Eye (tissue), 1 donor: ENCODE measurements at places on chromosomes 16 and 17.

- DNase-seq: no peak
Measured at GRCh38 chr16:84532855-84533486, 28.5 kb upstream of the MEAK7 start.

DNA sequence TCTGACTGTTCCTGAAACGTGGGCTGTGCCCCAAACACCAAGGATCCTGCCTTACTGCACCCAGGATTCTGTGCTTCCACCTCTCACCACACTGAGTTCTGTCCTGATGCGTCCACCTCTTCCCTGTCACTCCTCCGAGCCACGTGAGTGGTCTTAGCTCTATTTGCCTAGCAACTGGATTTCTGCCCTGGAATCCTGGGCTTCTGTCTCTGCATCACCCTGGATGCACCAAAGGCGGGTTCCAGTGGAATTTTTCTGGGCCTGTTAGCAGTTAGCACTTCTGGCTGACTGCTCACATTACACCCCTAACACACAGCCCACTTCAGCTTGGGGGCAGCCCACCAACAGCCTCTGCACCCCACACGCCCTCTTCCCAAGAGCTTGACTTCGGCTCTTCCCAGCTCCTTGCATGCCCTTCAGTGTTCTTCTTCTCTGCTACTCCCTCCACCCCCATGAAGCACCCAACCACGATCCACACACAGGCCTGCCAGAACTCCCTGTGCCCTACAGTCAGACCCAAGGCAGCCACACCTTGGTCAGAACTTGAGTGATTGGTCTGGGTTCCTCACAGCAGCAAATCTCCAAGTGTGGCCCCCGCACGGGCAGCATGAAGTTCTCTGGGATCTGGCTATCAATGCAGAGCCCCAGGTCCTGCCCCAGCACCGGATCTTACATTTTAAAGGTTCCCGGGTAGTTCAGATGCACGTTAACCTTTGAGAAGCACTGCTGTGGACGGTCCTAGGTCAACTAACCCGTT is 129.8 kb upstream of the RCVRN start:
- DNase-seq: no peak

DNA sequence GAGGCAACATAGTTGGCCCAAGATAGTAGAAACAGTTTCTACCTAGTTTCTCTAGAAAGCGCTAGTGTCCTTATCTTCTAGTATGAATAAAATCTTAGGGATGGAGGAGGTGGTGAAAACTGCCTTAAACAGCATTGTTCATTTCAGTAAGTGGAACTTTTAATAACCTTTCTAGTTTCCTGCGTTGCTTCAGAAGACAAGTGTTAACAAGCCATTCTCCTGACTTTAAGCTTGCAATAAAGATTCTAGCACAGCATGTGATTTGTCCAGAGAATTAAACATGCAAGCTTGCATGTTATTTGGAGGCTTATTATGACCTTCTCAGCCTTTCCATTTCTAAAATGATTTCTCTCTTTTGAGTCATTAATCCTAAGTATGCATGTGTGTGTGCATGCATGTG is 72.3 kb downstream of the TANGO6 start:
- DNase-seq: no peak

DNA sequence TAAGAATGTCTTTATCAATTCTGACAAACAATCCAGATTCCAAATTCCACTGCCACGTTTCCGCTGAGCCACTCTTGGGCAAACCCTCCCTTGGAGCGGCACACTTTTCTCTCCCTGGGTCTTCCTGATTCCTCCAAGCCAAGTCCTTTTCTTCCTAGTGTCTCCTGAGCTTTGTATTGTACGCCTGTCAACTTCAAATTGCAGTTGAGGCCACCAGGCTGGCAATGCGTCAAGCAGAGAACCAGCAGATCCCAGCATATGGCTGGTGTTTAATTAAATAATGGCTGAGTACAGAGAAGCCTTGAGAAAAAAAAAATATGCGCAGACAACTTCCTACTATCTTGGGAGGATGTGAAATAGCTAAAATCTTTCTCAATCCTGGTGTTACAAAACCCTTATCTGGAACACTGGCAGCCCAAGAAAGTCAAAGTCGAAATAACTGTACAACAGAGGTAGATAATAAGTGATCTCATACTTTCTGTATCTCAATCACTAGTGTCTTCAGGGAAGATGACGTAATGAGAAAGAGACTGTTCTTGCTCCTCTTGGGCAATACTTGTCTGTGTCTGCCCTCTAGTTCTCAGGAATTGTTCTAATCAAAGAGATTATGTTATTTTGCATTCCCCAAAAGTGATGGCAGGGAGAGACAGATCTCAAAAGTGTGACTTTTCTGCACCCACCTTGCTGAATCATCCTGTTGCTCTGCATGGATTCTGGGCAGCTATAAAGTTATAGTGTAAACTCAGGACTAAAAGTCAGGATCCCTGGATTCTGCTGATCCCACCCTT is 15.0 kb downstream of the SMIM36 start:
- DNase-seq: no peak

- DNase-seq: no peak
Measured at GRCh38 chr17:60502145-60502544, 23.9 kb downstream of the APPBP2 start.

- no peak for DNase-seq
Measured at GRCh38 chr17:31313982-31314781, at the start of gene EVI2B. Gene EVI2B (minus strand): TSS chr17:31314054. CDS start chr17:31305609, 8,445 bp downstream.

DNA sequence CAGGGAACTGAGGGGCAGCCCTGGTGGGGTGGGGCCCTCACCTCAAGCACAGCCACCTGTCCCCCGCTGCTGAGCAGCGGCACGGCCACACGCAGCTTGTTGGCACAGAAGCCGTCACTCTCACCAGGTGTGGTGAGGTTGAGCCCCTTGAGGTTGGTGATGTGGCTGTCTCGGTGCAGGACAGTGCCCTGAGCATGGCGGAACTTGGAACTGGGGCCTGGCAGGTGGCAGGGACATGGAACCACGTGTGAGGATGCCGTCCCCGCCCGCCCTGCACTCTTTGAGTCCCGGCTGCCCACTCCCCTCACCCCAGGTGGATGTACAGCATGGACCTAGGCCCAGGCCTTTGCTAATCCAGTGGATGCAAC is 9.7 kb upstream of the VASN start:
- no peak for DNase-seq

DNA sequence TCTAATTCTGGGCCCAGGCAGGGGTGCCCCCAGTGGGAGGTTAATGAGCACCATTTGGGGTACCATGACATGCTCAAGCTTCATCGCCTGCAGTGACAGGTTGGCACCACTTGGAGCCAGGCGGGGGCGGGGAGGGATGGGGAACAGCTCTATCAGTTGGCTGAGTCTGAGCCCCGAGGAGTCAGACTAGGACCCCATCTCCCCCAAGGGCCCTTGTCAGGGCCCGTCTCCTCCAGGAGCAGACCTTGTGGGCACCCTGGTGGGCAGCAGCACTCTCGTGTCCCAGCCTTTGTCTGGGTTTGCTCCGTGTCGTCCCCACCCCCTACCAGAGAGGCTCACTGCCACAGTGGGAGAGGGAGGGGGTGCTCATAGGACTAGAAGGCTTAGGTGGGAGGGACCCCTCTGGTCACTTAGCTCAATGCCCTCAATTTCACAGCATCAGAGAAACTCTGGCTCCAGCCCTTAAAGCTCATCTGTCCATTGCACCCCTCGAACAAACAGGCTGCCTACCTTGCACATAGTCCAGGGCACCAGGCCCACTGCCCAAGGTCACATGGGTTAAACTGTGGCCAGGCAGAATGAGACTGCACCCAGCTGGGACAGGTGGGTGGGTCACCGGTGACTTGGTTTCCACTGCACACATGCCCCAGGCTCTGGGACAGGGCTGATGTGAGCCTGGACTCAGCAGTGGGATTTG is 4.1 kb downstream of the PPP1R9B start:
- DNase-seq: no peak

DNA sequence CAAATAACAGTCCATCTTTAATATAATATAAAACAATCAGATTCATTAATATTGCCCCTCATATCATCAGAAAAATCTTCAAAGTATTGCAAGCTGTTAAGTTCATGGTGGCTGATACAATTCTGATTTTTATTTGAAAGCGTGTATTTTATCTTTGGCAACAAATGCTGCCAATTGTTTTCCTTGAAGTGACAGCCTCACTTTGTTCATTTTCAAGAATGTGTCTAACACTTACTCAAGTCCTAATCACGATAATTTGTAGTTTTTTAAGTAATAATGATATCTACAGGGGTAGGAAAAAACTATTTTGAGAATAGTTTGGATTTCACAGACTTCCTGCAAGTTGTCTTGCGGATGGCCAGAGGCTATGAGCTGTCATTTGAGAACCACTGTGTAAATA is 75.8 kb downstream of the HS3ST3B1 start:
- no peak for DNase-seq

GRCh38 chr17:69239611-69240600 is 11.3 kb upstream of the ABCA10 start:
- DNase-seq: no peak

DNA sequence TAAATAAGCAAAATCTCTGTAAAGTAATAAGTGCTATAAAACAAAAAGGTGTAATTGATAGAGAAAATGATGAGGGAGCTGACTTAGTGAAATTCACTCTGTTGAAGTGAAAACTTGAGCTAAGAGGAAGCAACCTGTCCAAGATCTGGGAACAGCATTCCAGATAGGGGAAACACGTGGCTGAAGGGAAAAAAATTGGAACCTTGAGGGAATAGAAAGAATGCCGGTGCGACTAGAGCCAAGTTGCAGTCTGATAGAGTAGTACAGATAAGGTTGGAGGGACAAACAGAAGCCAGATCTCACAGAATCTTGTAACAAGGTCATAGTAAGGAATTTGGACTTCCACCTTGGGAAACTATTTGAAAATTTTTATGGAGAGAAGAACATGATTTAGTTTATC is 623 bp upstream of the DDX52 start:
- DNase-seq: no peak

DNA sequence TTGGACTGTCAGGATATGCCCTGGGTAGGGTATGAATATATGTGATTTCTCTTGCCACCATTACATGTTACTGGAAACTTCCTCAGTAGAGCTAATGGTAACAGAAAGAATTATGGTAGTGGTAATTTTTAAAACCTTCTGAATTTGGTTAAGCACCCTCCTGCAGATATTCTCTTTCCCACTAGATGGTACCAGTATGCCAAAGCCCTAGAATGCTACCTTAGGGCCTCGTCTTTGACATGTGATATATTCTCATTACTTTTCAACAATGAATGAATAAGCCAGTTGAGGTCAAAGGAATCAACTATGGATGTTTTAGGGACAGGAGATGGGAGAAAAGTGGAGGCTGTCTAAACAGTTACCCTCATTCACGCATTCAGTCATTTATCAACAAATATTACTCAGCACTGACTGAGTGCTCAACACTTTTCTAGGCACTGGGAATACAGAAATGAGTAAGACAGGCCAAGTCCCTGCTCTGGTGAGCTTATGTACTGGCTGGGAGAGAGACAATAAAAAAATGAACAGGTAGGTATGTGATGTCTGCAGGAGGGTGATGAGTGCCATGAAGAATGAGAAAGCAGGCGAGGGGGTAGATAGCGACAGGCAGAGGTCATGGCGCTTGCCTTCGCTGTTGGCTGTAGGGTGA is 14.7 kb downstream of the CDH13 start:
- no peak for DNase-seq

- DNase-seq: peak; percentile 75
Measured at GRCh38 chr16:49810831-49811230, 45.1 kb downstream of the ZNF423 start.

- DNase-seq: no peak
Measured at GRCh38 chr16:75288596-75289120, 37.2 kb upstream of the BCAR1 start.

- peak; percentile 77 for DNase-seq
Measured at GRCh38 chr17:63150994-63151464, 185.0 kb downstream of the TANC2 start.

GRCh38 chr17:76138234-76138895 is 2.7 kb downstream of the FOXJ1 start:
- DNase-seq: peak; percentile 86

DNA sequence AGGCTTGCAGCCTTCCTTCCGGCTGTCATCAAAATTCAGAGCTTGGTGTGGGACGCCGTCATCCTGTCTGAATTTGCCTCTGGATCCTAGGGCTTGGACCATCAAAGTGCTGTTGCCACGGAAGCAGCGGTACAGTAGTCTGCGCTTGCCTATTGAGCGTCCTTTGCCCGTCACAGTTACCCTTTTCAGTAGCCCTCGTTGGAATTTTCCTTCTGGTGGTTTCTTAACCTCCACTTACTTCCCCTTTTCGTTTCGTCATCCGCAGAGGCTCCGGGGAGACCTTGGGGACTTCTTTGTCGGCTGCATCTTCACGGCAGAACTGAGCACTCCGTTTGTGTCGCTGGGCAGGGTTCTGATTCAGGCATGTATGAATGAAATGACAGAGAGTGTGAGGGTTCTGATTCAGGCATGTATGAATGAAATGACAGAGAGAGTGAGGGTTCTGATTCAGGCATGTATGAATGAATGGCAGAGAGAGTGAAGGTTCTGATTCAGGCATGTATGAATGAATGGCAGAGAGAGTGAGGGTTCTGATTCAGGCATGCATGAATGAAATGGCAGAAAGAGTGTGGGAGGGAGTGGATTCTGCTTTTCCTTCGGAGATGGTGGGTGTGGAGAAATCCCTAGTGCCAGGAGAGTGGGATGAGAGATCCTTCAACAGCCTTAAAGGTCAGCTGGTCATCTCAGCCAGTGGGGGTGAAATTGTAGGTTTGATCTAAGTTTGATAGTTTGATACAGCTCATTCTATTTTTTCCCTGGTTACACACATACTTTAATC is 8.0 kb downstream of the TLCD3A start:
- DNase-seq: no peak

DNA sequence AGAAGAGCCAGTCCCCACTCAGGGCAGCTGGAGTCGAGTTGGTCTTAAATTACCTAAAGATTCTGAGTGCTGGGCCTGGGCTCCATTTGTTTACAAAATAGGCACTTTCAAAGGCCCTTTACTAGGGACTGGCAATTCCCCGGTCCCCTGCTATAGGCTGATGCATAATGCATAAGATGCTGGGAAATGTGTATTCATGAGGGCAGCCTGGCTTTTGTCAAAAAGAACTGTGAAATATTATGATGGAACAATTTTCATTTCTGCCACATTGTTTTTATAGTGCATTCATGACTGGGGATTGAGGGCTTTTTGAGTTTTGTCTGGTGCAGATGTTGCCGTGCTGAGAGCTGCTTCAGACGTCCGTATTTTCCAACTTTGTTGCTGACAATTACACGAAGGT is 617.0 kb upstream of the CDH5 start:
- DNase-seq: no peak

GRCh38 chr17:61395409-61395982 is 4.1 kb upstream of the TBX2 start:
- DNase-seq: no peak

- no peak for DNase-seq
Measured at GRCh38 chr17:53659181-53659580, 163.5 kb upstream of the KIF2B start.
